Fibroblast of skin of abdomen (primary cell): ENCODE measurements at places on chromosomes 2 and 18.

DNA sequence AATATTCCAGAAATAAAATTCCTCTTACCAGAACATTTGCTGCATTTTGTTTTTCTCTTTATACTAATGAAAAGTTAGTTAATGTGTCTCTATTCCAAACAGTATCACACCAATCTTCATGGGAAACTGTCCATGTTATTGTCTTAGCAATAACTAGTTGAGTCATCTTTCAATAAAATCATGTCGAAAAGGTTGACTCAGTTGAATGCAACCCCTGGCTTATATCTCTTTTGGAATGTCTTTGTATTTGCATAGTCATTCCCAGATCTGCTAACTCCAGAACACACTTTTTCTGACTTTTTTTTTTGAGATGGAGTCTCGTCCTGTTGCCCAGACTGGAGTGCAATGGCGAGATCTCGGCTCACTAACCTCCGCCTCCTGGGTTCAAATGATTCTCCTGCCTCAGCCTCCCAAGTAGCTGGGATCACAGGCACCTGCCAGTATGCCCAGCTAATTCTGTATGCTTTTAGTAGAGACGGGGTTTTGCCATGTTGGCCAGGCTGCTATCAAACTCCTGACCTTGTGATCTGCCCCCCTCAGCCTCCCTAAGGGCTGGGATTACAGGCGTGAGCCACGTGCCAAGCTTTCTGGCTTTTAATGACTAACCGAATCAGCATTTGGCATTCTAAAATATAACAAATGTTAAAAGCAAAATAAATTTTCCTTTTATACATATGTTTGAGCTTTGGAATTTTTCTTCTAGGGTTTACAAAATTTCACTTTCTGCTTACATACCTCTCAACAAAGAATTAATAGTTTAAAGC, 133.2 kb upstream of the GULP1 start:
- peak; percentile 23 for DNase-seq

- no peak for DNase-seq
Observed at GRCh38 chr2:240988146-240988545, 10.3 kb upstream of the SNED1 start.

- no peak for DNase-seq
Observed at GRCh38 chr18:40692871-40693270, 1262.2 kb upstream of the PIK3C3 start.

DNA sequence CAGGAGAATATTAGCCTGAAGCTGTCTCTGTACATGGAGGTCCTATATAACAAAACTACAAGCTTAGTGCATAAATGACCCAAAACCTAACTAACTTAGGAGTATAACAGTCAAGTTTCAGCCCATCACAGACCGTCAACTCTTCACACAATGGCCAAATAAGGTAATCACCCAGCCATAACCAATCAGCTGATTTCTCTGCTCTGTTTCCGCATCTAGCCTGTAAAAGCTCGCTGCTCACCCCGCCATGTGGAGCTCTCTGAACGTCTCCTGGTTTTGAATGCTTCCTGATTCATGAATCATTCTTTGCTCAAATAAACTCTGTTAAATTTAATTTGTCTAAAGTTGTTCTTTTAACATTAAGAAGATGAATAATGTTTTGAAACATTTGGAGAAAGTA, 593.6 kb downstream of the TMX3 start:
- DNase-seq = peak; percentile 4

DNA sequence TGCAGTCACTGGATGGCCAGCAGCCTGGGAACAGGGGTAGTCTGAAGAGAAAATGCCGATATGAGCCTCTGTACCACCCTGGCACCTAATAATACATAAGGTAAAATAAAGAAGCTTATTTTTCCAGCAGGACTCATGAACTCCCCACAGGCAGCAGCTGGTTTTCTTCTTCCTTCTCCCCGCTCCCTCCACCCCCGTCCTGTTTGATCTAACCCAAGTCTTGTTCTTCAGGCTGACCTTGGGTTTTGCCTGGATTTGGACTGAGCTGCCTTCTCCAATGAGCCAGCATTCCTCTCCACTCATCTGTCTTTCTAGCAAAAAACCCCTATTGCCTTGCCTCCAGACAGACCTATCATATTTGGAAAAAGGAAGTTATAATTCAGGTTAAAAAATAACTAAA, 111.8 kb downstream of the CELF4 start:
- DNase-seq = no peak

GRCh38 chr2:97733341-97734035, 20.1 kb downstream of the ZAP70 start:
- DNase-seq = no peak

DNA sequence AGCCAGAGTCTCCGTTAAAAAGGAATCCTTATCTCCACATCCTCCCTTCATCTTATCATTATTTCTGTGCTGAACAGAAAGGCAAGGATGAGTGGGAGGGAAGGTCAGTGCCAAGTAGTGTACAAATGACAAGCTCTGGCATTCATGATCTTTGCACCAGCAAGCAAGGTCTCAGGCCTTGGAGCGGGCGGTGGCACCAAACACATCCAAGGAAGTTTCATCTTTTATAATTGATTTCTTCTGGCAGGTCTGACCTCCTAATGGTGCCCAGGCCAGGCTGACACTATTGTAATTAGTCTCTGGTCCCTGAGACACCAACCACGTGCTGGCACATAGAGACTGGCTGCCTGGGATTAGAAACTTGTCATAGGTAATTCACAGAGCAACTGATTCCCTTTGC, 336.6 kb downstream of the EN1 start:
- DNase-seq = no peak

GRCh38 chr2:144876013-144876412, 356.1 kb upstream of the ZEB2 start:
- peak; percentile 86 for DNase-seq

- no peak for DNase-seq
Observed at GRCh38 chr2:203904022-203904421, 32.5 kb upstream of the ICOS start.

GRCh38 chr2:56049233-56049845, 125.8 kb upstream of the EFEMP1 start:
- no peak for DNase-seq

DNA sequence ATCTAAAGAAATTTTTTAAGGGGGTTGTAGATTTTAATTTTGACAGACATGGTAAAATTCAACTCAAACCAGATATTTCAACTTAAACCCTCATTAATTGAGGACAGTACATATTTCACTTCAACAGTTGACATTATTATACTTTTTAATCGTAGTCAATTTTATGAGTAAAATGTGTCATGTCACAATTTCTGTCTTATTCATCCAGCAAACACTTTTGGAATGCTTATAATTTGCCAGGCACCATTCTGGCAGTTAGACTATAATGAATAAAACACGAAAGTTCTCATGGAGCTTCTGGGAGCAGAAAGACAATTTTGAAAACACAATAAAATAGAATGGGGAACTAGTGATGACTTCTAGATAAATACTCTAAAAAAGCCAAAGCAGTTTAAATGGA, 1094.8 kb downstream of the SUCLG1 start:
- peak; percentile 89 for DNase-seq

GRCh38 chr2:106159866-106160785, 34.0 kb downstream of the UXS1 start:
- DNase-seq = no peak

- DNase-seq = peak; percentile 14
Observed at GRCh38 chr2:235793163-235793752, 299.4 kb downstream of the AGAP1 start.

- DNase-seq = no peak
Observed at GRCh38 chr18:34921226-34921625, 120.0 kb upstream of the MAPRE2 start.

DNA sequence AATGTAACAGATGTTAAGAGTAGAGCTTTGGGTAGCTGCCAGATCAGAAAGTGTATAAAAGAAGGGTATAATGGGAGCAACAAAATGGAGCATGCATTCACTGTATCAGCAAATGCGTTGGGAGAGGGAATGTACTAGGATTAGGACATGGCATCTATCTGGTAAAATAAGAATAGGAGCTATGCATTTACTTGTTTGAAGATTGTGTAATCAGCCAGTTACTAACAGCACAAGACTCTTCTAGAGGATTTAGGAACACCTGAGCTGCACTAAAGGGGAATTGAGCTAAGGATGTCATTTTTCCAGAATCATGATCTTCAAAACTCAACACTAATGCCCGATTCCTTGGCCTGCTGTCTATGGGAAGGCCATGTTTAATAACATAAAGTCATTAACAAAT, 394.2 kb upstream of the TNP1 start:
- DNase-seq = no peak

GRCh38 chr2:46194856-46195255, 102.4 kb upstream of the EPAS1 start:
- no peak for DNase-seq

DNA sequence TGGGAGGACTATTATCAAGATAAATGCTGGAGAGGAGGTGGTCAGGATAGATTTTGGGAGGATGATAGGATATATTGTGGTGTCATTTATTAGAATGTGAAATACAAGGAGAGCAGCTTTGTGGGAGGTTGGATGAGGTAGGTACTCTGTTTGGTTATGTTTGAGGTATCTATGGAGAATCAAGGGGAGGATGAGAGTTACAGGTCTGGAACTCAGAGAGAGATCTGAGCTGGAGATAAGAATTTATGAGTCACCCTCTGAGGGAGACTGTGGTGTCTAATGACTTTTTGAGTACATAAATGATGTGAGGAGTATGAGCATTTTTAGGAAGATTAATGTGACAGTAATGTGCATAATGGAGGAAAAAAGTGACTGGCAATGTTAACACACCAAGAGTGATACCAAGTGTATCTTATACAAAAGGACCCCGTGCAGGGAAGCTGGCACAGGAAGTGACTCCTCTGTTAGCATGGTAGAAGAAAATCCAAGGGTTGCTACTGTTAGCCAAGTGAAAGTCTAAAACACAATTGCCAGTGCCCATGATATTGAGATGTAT, 48.2 kb downstream of the CRIM1 start:
- DNase-seq = peak; percentile 89

DNA sequence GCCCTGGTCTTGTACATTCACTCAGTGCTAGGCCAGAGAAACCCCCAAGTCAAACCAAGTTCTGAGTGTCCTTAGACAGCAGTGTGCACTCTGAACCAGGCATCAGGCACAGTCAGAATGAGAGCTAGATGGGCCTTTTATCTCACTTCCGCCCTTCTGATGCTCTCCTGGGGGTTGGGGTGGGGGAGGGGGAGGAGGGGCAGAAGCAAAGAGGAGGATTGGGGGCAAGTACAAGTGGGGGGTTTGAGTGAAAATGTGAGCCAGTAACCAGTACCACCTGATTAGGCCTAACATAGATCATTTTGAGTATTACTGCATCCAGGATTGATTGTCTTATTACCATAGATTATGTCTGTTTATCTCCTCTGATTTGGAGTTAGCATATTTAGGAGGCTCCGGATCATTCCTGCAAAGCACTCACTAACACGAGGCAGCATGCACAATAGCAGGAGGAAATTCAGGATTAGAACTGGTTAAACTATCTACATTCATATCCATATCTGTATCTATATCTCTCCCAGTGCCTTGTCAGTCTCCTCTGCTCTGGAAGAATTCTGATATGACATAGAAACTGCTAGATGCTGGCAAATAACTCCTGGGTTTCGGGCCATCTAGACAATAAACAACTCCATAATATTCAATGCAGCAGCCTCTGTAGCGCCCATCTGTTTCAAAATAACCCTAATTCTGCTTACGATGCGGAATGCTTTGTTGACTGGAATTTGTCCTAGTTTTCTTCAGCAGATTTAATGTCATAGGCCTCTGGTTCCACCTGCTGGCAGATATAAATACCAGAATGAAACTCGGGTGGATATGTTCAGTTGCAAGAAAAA, 149.1 kb downstream of the RHBDD1 start:
- peak; percentile 78 for DNase-seq

DNA sequence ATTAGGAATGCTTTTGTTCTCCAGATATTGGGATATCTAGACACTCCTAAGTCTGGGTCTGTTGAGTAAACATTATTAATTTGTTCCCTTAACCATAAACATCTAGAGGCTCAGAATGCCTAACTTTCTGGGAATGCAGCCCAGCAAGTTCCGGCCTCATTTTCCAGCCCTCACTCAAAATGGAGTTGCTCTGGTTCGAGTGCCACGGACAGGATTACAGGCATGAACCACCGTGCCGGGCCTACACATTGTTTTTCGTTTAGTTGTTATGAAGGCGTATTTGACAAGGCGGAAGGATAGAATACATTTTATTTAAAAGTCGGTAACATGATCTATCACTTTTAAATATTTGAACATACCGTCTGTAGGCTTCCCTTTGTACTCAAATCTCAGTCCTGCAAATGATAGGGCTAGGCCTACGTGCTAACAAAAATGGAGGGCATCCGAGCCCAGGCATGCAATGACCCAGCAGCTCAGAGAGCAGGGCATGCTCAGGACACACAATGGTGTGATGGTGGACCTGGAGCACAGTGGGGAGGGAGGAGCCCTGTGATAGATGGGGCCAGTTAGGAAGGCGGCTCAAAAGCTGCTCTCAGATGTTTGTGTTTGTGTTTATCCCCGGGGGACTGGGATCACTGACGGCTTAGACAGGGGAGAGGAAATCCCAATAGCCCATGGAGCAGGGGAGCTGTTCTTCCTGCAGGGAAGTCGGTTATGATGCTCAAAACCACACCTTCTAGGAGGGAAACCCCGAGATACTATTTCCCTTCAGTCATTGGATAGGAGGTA, 2.9 kb upstream of the SCYGR1 start:
- DNase-seq = no peak

GRCh38 chr2:20177556-20178248, 47.2 kb downstream of the SDC1 start:
- DNase-seq = no peak

DNA sequence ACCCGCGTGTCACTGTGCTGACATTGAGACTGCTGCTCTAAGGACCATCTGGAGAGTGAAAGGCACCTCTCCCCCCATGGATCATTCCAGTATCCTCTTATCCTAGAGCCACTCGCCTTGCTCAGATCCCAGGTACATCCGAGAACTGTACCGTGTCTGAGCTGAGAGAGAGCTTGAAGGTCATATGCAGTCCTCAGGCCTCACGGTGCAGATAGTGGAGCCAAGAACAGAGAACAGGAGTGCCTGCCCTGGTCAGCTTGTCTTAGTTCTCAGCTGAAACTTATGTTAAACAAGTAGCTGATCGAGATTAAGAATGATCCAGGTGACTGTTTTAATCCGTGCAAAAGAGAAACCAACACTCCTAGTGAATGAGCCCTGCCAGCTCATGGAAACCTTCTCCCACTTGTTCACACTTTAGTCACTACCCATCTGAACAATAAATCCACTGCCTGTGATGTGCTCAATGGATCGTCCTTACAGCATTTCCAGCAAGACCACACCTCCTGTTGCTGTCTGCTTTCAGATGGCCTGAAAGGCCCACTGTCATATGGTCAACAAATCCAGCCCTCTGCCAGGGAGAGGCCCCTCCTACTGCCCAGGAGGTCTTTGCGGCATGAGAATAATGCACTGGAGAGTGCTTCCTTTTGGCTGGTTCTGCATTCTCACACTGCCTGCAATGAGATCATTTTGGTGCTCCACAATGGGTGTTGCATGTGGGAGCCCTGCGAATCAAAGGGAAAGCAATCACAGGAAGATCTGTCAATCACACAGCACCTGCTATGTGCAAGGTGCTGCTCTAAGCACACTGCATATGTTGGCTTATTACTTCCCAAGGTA, 43.7 kb upstream of the APCDD1 start:
- DNase-seq = peak; percentile 61

- DNase-seq = no peak
Observed at GRCh38 chr2:112985090-112985489, 7.3 kb downstream of the IL36G start.

GRCh38 chr2:187138265-187138664, 289.3 kb upstream of the ZSWIM2 start:
- peak; percentile 30 for DNase-seq
